Gastroesophageal sphincter (tissue), 4 donors: ENCODE measurements at places on chromosomes 4 and X.
A peak's percentile ranks its signal among the peaks of the same experiment; 100 is the strongest.

GRCh38 chr4:47914926-47915237, 499 bp upstream of the NFXL1 start:
- peak; percentile 24 for ATAC-seq

DNA sequence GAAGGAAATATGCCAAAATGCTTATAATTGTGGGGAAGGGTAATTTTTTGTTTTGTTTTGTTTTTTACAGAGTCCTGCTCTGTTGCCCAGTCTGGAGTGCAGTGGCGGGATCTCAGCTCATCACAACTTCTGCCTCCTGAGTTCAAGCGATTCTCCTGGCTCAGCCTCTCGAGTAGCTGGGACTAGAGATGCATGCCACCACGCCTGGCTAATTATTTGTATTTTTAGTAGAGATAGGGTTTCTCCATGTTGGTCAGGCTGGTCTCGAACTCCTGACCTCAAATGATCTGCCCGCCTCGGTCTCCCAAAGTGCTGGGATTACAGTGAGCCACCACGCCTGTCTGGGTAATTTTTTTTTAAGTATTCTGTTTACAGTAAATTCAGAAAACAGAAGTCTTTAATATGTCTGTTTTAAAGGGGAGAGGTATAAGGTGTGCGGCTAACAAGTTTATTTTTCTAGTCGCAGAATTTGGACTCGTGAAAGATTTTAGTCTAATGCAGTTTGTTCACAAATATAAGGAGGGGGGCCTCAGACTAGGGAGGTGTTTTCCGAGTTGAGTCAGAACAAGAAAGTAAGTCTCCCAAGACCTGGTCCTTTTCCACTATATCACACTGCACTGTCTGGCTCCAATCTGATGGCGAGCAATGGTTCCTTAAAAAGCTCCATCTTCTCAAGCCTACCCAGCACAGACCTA, 1.5 kb downstream of the ACSL1 start:
- ATAC-seq: no peak

GRCh38 chr4:166682200-166682599, 552.1 kb downstream of the SPOCK3 start:
- no peak for ATAC-seq

- no peak for ATAC-seq
These were observed 21.9 kb downstream of the SH3BP2 start for GRCh38 chr4:2814627-2815270.

DNA sequence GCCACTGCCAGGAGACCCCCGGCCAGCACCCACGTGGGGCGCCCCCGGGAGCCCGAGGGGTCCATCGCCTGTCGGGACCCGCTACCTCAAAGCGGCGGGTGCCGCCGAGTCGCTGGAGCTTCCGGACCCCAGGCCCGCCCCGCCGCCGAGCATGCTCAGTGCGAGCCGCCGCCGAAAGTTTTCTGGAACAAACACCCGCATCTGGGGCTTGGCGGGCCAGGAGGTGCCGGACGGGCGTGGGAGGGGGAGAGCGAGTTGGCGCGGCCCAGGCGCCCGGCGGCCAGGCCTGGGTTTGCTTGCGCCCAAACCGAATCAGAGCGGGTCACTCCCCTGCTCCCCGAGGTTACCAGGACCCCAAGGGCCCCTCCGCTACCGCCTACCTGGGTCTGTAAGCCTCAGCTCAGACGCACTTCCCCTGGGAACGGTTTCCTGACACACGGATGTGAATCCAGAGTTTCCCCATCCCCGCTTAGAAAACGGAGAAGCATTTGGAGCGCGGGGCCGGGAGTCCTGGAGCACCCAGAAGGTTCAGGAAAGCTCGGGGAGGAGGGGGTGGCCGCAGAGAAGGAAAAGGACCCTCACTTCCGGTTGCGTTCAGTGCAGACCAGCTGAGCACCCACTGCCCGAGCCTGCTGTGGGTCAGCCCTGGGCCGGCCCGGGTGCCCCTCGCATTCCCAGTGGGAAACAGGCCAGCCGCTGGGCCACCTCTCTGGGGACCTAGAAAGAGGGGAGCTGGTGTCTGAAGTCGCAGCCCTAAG, at the start of gene EVC2:
Gene EVC2, minus strand, starts transcription at position 111 of the 758 bp plus-strand sequence. Its CDS starts 46 bp downstream, at position 65.
- ATAC-seq: peak; percentile 73

GRCh38 chr4:110112056-110112455, 86.4 kb downstream of the ELOVL6 start:
- no peak for ATAC-seq
